ENCODE measurements at places on chromosomes 5 and 9. TPM values are rescaled to one million over a fixed set of nuclear protein-coding genes. Genes with fewer than 3 reads are reported as not detected.

The MZB1 gene
- not detected for total RNA-seq

The ZNF454 gene
- not detected for total RNA-seq

The FOXD4L6 gene
- total RNA-seq = 0.18 TPM

GRCh38 chr5:56290378-56291078 lies 57.4 kb upstream of the ANKRD55 start:
- no peak for DNase-seq

The SLC24A2 gene
- 0.16 TPM for total RNA-seq

DNA sequence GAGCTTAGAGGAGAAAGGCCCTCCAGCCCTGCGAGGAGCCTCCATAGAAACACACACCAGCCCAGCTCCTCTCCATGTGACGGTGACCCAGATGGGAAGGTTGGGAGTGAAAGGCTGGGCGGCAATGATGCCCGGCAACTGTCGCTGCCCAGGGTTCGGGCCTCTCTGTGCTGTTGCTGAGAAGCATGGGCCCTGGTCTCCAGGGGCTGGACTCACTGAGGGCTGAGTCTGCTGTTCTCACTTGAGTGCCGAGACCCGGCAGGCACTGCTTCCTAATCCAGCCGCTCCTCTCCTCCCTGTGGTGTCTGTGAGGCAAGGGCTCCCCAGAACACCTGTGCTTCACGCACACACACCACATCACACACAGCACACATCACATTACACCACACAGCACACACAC lies 493.6 kb downstream of the GADD45G start:
- no peak for DNase-seq

DNA sequence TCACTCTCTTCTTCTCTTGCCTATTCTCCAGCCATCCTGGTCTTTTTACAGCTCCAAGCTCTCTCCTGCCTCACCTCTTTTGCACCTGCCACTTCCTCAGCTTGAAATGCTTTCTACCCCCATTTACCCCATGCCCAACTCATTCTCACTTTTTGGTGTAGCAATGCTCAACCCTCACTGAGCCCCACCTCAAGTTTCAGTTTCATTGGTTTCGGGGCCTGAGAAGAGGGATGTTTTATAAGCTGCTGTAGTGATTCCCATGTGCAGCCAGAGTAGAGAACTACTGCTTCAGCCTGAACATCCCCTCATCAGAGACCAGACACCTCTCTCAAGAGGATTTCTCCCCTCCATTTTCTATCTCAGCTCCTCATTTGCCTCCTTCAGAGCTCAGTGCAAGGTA lies 45.2 kb upstream of the FYB1 start:
- no peak for DNase-seq

The STRBP gene
- total RNA-seq = 13.1 TPM

The TLR4 gene
- 9.1 TPM for total RNA-seq

DNA sequence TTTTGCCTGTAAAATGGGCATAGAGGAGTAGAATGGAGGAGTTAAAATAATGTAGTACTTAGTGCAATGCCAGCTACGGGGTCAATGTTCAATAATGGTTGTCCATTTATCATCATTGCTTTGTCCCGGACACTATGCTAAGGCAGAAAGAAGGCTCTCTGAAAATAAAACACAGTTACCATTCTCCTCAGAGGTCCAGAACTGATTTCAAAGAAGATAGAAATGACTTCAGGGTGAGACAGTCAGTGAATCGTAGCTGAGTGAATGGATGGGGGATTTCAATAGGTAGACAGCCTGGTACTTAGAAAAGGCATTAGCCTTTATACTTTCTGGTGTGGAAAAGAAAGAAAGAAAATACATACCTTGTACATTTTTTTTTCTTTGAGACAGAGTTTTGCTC lies 1.2 kb upstream of the AK3 start:
- no peak for DNase-seq

The TAF11L10 gene
- not detected for total RNA-seq

Data from astrocyte (in vitro differentiated cells and primary cell).